ENCODE measurements at places on chromosomes 16 and 17. TPM values are rescaled to one million over a fixed set of nuclear protein-coding genes. Genes with fewer than 3 reads are reported as not detected.

The CDH15 gene
- 0.34 TPM for total RNA-seq

The EPN2 gene
- 40.2 TPM for total RNA-seq

The KRTAP29-1 gene
- not detected for total RNA-seq

The C17orf107 gene
- 4.4 TPM for total RNA-seq

The RNF112 gene
- total RNA-seq: 0.34 TPM

The GHDC gene
- total RNA-seq: 11.4 TPM

The DNAH9 gene
- total RNA-seq: 0.07 TPM

The HOXB9 gene
- not detected for total RNA-seq

The CHD3 gene
- total RNA-seq: 62.2 TPM

The RGS9 gene
- total RNA-seq: 0.68 TPM

The HBQ1 gene
- total RNA-seq: not detected

The CPHXL2 gene
- total RNA-seq: not detected

The PYY gene
- total RNA-seq: 0.68 TPM
